Hypothalamus (tissue), 51 donors: ENCODE measurements at places on chromosomes 2 and 18.

DNA sequence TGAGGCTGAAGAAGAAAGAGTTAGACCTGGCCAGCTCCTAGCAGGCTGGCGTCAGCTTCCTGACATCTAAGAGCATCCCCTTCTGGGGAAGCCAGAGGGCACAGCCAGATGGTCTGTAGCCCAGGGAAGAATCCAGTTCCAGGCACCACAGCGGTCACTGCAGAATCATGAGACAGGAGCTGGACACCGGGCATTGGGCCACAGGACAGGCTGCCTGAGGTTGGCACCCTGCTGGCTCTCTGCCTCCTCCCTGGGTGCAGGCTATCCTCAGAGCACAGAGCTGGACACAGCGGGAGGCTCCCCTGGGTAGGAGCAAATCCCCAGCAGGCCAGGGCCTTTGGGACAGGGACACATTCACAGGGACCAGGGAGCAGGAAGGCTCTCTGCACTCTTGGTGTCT is 19.8 kb upstream of the ATOH8 start:
- DNase-seq = no peak

DNA sequence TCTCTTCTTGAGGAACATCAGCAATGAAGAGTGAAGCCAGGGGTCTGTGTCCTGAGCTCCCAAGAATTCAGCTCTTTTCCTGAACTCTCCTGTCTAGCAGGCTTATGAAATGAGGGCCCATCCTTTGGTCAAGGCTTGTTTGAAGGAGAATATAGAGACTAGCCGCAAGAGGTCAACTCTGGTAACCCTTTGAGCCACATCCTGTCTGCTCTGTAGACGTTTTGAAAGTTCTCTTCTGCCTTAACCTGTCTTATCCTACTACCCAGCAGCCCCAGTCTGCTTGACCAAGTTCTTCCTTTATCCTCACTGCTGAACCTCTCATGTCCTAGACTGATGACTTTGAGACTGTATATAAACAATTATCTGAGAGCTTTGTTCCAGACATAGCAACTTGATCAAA is 5.4 kb downstream of the SEMA4F start:
- no peak for DNase-seq

DNA sequence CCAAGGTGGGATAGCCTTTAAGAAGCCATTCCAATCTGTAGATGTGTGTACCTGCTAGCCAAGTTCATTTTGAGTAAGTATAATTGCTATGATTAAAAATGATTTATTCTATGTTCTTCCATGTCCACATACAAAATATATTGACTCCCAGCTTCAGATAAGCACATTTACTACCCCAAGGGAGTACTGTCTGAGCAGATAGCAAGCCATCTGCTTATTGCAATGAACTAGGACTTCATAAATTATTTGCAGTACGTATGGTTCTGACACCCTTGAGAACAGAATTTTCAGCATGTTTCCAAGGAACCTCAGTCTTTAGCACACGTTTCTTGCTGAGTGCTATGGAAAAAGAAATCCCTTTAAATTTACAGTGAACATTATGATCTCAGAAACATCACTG is 28.2 kb downstream of the ABCG5 start:
- DNase-seq = no peak

- DNase-seq = no peak
Observed at GRCh38 chr18:916562-916961, 11.9 kb downstream of the ADCYAP1 start.

GRCh38 chr2:36616947-36617346 is 19.0 kb upstream of the FEZ2 start:
- no peak for DNase-seq

- DNase-seq = no peak
Observed at GRCh38 chr18:79883461-79884293, 67.8 kb downstream of the SLC66A2 start.

DNA sequence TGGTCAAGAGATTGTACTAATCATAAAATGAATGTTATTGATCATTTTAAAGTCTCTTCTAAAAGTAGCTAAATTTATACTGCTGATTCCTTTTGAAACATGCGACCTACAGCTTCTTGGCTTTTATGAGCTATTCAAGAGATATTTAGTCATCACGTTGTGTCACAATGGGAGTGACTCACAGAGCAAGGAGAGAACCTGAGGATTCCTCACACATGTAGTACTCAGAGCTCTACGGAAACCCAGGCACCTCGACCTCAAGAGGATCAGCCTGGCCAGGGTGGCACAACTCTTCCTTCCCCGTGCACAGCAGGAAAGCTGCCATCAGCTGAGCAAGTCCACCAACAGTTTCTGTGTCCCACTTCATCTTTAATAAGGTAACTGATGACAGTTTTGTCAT is at the start of gene DHRS9:
Gene DHRS9 (plus strand): TSS at position 223 of the 400 bp plus-strand sequence. CDS start 12,019 bp downstream, outside the sequence.
- DNase-seq = no peak

DNA sequence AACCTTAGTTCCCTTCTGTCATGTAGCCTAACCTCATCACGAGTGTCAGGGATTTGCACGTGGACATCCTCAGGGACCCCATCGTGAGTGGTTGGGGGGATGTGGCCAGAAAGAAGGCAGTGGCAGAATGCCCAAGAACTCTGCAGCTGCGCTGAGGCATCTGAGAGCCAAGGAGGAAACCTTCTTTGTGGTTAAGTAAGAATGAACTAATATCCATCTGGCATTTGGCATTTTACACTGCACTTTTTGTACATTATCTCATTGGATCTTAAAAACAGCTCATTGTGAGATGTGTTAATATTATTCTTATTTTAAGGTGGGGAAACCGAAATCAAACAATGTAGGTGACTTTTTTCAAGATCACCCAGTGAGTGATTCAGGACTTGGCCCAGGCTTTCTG is 32.6 kb upstream of the APCDD1 start:
- no peak for DNase-seq

DNA sequence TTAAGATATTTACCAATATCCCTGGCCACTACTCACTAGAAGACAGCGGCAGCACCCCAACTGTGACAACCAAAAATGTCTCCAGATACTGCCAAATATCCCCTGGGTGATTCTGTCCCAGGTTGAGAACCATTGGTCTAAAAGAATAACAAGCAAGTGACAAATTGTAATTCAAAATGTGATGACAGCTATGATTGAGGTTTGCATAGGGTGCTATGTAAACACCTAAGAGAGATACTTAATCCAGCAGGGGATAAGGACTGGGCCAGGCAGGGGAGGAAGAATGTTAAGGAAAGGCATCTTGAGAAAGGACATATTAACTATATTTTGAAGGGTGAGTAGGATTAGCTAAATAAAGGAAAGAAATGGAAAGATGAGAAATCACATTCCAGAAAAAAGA is 38.0 kb upstream of the ENOSF1 start:
- DNase-seq = no peak

DNA sequence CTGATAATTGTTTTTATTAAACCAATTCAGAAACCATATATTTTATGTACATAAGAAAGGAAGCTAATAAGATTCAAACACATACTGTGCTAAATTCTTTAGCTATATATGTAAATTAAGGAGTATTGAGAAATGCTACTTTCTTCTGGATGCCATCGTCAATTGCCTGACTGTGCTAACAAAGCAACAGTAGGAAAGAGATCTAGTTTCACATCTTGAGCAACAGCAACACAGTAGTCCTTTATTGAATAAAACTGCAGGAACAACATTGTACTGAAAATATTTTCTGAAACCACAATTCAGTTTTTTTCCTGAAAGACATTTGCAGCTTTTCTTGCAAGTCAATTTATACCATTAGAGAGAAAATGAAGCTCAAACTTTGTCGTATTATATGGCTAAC is 1404.9 kb upstream of the SLC39A10 start:
- DNase-seq = no peak

DNA sequence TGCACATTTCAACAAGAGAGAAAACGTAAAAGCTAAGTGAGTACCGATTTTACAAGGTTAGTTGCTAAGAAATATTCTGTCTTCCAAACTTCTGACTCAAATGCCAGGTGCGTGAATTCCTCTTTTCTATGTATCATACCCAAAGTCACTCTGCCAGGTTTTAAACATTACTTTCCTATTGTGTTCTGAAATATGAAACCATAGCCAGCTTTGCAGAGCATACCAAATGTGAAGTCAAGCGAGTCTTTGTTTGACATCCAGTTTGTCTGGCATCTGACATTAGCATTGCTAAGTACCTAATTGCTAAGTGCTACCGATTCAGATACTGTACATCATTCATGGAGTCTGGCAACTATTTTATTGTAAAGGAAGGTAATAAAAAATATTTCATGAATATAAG is 321.9 kb upstream of the GALNT5 start:
- DNase-seq = no peak

GRCh38 chr2:28590496-28591301 is 94.8 kb downstream of the PLB1 start:
- no peak for DNase-seq

DNA sequence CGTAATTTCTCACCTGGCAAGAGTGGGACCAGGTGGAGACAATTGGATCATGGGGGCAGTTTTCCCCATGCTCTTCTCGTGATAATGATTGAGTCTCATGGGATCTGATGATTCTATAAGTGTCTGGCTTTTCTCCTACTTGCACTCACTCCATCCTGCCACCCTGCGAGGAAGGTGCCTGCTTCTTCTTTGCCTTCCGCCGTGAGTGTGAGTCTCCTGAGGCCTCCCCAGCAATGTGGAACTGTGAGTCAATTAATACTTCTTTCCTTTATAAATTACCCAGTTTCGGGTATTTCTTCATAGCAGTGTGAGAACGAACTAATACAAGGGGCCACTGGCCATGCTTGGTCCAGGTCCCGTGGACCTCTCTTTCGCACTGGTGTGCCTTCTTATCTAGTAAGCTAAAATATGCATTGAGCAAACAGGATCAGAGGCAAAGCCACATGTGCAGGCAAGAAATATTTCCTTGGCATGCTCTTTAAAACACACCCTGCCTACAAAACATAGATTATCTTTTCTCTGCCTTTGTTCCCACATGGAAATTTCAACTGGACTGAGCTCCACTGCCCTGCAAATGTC is 821.1 kb downstream of the TRIB2 start:
- no peak for DNase-seq

DNA sequence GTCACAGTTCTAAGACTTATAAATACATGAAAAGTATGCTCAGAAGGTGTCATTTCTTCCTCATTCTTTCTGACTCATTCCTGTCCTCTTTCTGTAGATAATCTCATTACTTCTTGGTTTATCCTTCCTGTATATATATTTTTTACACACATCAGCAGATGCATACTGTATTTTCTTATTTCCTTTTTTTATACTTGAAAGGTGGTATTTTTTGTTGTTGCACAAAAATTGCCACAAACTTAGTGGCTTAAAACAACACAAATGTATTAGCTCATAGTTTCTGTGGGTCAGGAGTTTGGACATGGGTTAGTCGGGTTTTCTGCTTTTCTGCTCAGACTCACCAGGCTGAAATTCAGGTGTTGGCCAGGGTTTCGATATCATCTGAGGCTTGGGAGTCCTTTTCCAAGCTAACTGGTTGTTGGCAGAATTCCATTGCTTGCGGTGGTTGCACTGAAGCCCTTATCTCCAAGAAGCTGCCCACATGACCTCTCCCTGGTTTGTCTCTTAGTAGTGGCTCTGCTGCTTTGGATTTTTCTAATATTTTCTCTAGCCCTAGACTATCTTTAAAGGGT is 162.6 kb downstream of the FMNL2 start:
- no peak for DNase-seq

DNA sequence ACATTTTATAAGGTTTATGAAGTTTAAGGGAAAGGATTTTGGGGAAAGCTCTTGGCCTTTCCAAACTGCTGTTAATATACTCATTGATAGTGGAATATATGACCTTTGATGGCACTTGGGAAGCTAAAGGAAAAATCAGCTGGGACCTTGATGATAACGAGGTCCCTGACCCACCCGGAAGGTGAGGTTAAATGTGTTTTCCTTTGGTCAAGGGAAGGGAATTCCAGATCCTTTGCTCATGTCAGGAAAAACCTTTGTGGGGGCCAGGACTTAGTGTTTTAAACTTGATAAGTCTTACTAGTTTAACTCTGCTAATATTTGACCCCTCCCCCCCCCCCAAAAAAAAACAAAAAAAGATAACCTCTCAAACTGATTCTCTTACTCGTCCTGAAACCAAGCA is 50.7 kb downstream of the CRIM1 start:
- DNase-seq = no peak

GRCh38 chr2:71880846-71881610 is 266.6 kb downstream of the CYP26B1 start:
- no peak for DNase-seq

DNA sequence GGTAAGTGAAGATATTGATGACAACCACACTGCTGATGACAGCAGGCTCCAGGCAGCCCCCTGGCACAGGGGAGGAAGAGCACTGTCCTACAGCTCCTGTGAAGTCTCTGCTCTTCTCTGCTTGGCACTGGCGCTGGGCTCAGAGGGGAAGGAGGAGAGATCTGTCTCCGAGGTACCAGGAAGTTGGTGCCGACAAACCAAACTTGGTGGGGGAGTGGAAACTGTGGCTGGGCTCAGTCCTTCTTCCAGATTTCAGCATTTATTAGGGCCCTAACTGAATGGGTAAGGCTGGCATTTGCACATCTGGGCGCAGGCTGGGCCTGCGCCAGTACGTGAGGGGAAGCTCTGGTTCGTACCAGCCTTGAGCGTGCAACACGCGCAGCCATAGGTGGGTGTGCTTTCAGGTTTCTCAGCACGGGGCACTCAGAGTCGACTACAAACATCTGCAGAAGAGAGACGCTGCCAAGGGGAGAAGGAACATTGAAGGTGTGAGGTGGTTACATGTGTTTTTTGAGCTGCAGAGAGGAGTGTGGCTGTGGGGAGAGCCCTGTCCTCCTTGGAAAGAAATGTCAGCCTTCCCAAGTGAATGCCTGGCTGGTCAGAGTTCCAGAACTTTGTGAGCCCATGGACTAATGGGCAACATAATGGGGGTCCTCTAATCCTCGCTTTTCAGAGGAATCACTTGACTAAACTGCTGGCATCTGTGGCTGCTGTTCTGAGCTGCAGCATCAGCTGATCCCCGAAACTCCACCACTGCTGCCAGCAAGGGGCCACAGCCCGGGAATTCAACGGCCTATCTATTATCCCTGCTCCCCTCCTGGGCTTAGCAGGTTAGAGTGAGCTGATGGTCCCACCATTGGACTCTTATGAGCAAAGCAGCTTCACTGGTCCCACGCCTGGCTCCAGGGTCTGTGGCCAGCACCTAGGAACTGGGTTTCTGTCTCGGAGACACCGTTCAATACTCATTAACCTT is 55.2 kb upstream of the SEMA4C start:
- DNase-seq = no peak

- DNase-seq = no peak
Observed at GRCh38 chr2:120864981-120865380, 129.3 kb downstream of the GLI2 start.

DNA sequence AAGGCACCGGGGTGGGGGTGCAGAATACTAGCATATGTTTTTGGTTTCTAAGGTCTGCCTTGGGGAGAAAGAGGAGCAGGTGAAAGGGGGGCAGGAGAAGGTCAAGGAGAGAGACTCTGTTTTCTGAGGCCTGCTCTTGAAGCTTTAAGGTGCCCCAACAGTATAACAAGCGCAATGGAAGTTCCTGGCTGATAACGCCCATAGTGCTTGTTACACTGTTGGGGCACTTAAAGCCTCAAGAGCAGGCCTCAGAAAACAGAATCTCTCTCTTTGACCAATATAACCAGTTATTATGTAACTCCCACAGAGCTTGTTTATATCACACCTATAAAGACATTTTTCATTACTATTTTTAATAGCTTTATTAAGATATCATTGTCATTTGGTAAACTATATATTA is 16.5 kb downstream of the OXER1 start:
- DNase-seq = no peak

GRCh38 chr2:176445956-176446355 is 176.7 kb downstream of the MTX2 start:
- DNase-seq = no peak

GRCh38 chr2:171086352-171087290 is 74.1 kb downstream of the TLK1 start:
- peak; percentile 24 for DNase-seq
